ENCODE measurements at places on chromosomes 1 and 21.

DNA sequence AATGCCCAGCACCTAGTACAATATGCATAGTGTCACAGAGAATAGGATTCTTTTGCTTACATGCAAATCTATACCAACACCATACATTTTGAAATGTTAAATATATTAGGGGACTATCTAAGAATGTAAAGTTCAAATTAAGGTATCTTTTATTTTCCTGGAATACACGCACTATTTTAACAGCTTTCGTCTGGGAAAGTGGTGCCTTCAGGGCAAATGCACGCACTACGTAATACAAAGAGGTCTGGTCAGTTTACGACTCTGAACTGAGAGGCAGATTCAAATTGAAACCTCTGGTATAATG, 931 bp downstream of the FUBP1 start:
- DNase-seq, result no peak

GRCh38 chr1:32201011-32201855, 838 bp downstream of the CCDC28B start:
- peak; percentile 59 for DNase-seq

GRCh38 chr21:45129189-45129923, 55.0 kb downstream of the ADARB1 start:
- DNase-seq, result no peak

DNA sequence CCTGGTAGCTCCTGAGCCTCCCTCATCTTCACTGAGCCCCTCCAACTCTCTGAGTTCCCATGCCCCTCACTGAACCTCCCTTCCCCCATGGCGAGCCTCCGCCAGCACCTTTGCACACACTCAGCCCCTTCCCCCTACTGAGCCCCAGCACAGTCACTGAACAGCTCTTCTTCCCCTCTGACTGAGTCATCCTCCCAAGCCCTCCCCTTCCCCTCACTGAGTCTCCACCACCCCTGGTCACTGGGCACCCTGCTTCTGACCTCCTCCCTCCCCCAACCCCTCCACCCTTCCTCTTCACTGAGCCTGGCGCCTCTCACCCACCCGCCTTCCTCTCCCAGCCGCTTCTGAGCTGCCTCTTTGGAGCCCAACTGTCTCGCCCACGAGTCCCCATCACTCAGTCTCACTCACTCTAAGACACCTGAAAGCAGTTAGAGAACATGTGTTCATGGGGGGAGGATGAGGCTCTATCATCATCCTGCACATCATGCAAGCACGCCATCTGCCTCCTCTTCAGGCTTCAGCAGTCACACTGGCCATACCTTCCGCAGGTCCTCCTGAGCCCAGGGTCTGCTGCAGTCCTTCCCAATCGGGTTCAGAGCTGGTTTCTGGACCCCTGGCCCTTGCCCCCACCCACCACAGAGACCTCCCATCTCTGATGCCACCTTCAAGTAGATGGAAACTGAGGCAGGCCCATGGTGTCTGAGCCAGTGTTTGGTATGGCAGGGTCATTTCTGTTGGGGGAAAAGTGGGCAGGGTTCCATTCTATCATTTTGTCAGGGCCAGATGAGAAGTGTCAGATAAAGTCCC, 2.0 kb upstream of the TRNP1 start:
- no peak for DNase-seq

GRCh38 chr1:94702442-94702815, 117.7 kb upstream of the SLC44A3 start:
- no peak for DNase-seq

DNA sequence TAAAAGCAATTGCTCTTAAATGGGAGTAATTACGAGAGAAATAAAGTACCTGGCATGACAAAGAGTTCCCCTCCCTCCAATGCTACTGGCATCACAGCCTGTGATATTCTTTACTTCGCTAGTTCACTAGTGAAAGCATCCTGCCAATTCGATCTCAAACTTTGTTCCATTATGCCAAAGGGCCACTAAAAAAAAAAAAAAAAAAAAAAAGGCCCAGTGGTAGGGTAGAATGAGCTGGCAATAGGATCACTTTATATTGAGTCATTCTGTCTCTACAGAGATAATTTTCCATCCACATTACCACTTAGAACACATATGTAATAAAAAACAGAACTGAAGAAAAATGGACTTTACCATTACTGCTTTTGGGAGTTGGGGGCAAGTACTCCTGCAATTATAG, 11.2 kb downstream of the PUM1 start:
- DNase-seq, result no peak

DNA sequence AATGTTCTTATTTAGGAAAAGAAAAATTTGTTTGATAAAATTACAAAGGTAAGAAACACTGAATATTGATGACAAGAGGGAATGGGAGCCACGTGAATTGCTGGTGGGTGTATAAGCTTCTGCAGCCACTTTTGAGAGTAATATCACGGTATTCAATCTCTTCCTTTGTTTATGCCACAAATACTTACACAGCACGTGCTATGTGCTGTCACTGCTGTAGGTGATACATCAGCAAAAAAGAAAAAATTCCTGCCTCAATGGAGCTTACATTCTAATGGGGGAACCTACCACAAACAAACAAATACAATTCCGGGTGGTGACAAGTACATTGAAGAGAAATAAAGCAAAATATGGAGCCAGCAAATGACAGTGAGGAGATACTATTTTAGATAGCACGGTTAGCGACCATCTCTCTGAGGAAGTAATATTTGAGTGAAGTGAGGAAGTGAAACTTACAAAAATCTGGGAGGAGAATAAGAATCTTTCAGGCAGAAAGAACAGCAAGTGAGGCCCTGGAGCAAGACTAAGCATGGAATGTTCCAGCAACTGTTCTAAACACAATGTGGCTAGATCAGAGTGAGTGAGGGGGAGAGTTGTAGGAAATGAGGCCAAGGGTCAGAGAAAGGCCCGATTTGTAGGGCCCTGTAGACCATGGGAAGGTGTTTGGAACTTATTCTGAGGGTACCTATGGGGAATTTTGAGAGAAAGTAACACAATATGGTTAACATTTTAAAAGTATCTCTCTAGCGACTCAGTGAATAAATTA, 2.6 kb upstream of the FCRLB start:
- no peak for DNase-seq

DNA sequence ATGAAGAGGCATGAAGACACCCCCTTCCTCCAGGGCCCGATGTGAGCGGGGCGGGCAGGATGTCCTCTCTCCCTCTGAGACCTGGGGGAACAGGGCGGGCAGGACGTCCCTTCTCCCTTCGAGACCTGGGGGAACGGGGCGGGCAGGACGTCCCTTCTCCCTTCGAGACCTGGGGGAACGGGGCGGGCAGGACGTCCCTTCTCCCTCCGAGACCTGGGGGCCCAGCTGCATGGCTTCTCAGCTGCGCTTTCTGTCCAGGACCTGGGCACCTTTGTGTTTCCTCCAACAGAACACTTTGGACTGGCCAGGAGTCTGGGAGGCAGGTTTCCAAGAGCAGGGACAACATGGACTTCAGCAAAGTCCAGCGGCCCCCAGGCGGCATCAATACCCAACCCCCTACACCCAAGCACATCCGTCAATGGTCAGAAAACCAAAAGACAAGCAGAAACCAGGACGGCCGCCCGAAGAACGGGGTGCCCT, 30.8 kb upstream of the ADARB1 start:
- no peak for DNase-seq

GRCh38 chr1:43493661-43494450, 36.8 kb upstream of the PTPRF start:
- DNase-seq, result no peak

DNA sequence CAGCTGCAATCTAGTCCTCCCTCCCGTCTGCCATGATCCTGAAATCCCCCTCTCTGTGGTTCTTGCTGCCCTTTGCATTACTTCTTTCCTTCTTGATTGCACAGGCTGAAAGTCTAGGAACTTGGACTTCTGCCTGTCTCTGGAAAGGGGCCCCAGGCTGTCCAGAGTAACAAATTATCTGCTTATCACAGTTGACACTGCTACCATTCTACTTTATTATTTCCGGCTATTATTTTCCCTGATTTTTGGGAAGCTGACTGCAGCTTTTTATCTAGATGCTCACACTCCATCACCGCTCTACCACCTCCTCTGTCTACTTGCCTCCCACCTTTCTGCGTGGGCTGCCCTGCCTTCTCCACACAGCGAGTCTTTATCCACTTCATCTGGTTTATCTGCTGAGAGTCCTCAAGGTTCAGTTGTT, 202.1 kb upstream of the PLXNA2 start:
- DNase-seq, result no peak

- DNase-seq, result no peak
Measured at GRCh38 chr1:87464022-87464490, 135.4 kb downstream of the LMO4 start.

DNA sequence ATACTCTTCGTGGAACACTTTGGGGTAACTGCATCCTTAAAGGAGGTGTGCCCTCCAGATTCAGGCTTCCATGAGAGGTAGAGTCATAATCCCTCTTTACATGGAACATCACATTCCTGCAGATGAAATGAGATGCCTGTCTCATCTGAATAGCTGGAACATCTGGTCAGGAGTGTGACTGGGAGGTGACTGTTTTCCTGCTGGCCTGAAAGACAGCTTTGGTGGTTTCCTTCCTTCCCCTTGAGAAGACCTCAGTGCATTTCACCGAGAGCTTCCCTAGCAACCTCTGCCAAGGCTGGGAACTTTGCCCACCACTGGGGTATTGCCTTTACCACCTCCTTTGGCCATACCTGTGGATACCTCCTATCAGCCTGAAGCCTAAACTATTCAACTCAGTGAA, 46.7 kb upstream of the GUCA2A start:
- no peak for DNase-seq

DNA sequence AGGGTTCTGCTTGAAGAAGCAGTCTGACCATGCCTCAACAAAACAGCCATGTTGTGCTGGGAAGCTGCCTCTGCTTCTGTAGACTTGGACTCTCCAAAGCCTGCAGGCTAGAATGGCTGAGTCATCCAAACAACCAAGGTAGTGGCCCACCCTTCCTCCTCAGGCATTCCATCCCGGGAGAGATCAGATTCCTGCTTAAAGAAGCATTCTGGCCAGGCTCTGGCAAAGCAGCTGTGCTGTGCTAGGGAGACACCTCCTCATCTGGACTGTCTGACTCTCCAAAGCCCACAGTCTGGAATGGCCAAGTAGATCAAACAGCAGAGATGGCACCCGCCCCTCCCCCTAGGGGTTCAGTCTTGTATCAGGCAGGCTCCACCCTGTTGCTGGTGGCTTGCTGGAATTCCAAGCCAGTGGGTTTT, 38.3 kb upstream of the F3 start:
- no peak for DNase-seq

GRCh38 chr1:168771104-168771630, 42.2 kb upstream of the DPT start:
- no peak for DNase-seq

- DNase-seq, result no peak
Measured at GRCh38 chr1:7891804-7892203, 38.9 kb upstream of the UTS2 start.

DNA sequence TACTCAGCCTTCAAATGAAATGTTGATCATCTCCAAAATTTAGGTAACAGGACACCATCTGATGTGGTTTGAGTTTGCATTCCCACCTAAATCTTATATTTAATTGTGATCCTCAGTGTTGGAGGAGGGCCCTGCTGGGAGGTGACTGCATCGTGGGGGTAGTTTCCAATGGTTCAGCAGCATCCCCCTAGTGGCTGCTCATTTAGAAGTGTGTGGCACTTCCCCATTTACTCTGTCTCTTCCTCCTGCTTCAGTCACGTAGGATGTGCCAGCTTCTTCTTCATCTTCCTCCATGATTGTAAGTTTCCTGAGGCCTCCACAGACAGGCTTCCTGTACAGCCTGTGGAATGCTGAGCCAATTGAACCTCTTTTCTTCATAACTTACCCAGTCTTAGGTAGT, 731.2 kb downstream of the USP25 start:
- no peak for DNase-seq

GRCh38 chr1:152348447-152348846, 11.4 kb downstream of the FLG2 start:
- no peak for DNase-seq

DNA sequence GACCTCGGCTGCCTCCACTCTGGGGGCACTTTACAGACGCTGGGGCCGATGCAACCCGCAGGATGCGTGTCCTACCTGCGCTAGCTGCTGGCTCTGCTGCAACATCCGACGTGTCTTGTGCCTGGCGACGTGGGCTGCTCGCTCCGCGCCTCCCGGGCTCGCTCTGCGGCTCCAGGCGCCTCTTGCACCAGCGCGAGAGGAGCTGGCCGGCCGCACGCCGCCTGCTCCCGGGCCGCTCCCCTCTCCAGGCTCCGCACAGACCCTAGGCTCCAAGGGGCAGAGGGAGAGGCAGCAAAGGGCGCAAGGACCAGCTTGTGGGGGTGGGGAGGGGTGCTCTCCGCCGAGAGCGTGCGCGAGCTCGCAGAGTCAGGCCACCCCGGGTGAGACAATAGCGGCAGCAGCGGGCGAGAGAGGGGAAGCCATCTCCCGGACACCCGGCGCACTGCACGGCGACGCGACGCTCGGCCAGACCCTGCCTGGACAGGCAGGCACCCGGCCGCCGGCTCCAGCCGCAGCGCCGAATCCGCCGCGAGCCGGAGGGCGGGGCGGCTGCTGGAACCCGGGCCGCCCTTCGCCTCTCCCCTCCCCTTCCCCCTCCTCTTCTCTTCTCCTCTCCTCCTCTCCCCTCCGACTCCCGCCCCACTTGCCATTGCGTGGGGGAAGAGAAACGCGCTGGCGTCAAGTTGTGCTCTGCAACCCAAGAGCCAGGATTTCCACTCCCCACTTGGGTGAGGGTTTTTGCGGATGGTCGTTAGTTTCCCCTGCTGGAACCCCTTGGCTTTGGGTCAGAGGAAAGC, at the start of gene PIK3C2B:
PIK3C2B (minus strand) TSS at position 525 of the 797 bp plus-strand sequence. CDS start 25,003 bp downstream, outside the sequence.
- peak; percentile 75 for DNase-seq

DNA sequence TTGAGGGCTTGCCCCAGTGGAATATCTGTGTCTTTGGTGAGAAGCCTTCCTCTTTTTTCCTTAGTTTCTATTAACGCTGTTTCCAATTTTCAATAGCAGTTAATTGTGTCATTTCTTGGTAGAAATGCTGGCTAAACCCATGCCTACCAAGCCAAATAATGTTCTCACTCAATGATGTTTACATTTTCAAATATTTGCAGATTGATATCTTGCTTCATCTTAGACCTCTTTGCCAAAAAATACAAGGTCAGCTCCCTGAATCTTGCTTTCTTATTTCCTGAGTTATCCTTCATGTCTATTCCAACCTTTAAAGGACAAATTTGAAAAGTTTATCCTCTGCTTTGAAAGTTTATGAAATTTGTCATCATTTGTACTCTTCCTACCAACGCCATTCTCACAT, 5.1 kb downstream of the KCNJ15 start:
- no peak for DNase-seq

- DNase-seq, result no peak
Measured at GRCh38 chr1:193766329-193766728, 579.9 kb upstream of the B3GALT2 start.

GRCh38 chr1:207389728-207390464, 64.2 kb upstream of the CR2 start:
- no peak for DNase-seq

- no peak for DNase-seq
Measured at GRCh38 chr1:226424221-226425003, 16.5 kb upstream of the PARP1 start.

DNA sequence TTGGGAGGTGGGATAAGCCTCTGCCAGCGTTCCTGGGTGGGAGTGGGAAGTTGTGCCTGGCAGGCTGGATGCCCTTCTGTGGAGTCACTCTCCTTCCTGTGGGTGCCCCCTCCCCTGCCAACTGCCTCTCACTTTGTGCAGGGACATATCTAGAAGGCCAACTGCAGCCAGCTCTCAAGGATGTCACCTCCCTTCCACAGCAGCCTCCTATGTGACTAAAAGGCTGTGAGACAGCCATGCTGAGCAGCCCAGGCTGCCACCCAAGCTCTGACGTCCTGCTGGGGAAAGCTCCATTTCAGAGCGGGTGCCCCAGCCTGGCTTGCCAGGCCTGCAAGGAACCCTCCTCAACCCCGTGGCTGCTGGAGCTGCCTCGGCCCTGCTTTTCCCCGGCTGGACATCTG, 19.6 kb upstream of the SLC26A9 start:
- DNase-seq, result no peak

All from GM19239 (cell line).